ENCODE measurements at places on chromosomes 6 and 20.

DNA sequence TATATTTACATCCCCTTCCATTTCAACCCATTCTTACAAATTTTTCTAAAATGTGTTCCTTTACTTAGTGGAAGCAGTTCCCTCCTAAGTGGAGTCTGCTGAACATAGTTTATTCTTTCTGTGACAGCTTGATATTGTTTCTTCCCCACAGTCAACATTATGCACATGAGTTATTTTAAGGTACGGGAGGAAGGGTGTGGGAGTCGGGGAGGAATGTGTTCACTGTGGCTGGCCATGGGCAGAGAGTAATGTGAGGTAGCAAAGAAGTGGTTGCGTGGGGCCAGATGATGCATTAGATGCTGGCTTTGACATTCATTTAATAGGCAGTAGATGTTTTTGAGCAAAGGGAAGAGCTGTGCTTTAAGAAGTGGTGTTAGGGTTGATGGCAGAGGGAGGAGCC lies 98.5 kb downstream of the ARMC2 start:
- no peak for DNase-seq

- DNase-seq: no peak
Observed at GRCh38 chr6:130020073-130020906, 1.9 kb downstream of the L3MBTL3 start.

GRCh38 chr6:158789115-158789917 lies 29.9 kb downstream of the EZR start:
- no peak for DNase-seq

GRCh38 chr6:121770943-121771342 lies 335.5 kb downstream of the GJA1 start:
- no peak for DNase-seq

GRCh38 chr6:139287868-139288267 lies 3.9 kb downstream of the TXLNB start:
- no peak for DNase-seq

- DNase-seq: peak; percentile 78
Observed at GRCh38 chr6:34955442-34955841, 66.4 kb downstream of the ANKS1A start.

GRCh38 chr6:22468256-22468965 lies 101.0 kb upstream of the HDGFL1 start:
- no peak for DNase-seq

DNA sequence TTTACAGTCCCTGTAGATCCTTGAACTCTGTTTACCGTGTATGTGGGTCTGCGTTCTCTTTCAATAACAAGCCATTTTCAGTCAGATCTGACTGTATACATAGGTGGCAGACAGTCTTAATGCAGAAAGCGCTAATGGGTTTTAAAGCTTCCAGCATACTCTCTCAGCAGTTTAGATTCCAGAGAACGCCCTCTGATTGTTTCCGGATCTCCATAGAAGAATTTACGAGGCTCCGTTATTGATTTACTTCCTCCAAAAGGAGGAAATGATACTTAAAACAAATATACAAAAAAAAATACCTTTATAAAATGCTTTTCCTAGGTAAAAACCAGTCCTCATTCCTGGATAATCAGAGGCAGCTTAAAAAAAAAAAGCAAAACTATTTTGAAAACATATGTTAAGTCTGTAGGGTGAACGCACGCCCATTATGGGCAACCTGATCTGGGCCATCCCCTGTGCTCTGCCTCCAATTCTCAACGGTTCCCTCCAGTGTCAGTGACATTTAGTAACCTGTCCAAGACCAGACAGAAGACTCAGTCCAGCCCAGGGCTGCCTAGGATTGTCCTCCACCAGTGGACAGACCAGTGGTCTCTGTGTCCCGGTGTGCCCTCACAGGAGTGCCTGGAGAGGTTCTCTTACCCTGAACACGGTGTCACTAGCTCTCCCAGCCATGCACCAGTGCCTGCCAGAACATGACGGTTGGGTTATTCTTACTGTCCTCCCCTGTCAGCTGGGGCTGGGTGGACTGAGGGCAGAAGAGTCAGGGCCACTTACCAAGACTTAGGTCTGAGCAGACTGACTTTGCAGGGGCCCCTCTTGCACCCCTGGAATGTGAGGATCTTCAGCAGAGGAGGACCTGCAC lies 217.3 kb downstream of the ARID1B start:
- DNase-seq: no peak

DNA sequence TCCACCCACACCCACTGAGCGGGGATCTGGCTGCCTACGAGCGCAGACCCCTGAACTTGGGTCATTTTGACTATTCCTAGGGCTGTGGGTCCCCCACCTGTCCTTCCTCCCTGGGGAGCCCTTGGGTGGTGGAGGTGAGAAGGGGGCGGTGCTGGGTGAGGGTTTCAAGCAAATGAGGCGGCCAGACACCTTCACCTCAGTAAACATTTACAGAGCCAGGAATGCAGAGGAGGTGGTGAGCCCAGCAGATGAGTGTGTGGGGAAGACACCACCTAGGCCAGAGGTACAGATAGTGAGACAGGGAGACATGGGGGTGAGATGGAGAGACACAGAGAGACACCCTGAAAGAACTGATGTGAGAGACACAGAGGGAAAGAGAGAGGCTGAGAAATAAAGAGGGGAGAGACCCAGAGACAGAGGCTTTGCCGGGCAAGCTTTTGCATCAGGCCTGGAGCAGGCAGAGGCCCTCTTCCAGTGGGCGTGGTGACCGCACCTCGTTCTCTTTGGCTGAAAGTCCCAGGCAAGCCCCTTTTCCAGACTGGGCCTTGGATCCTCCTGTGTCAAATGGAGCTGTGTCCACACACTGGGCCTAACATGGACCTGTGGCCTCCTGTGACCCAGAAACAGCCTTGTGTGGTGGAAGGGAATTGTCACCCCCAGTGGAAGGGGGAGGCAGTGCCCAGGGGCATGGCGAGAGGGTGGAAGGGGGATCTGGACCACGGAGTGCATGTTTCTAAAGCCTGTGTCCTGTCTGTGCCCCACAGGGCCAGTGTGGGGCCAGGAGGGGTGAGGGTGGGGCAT lies 29.7 kb downstream of the CEBPB start:
- no peak for DNase-seq

DNA sequence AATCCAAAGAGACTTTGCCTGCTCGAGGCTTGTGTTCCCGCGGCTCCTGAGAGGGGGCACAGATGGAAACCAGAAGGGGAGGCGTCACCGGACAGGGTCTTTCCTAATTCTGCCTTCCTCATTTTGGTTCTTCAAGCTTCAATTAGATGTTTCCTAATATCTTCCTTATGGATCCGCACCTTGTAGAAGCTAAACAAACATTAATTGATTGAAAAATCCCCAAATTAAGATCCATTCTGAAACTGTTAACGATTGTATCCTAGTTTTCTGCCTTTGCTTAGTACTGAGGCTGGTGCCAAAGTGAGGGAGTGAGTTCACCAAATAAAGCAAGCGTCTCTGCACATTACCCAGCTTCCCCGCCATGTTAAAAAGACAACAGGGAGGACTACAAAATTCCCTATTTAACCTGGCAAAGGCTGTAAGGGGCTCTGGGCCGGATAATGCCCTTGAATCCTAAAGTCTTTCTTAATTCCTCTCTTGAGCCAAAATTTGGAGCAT lies 123.2 kb downstream of the GPX5 start:
- DNase-seq: no peak

- no peak for DNase-seq
Observed at GRCh38 chr6:34425132-34425497, 754 bp downstream of the RPS10 start.

GRCh38 chr20:62935204-62935967 lies 2.6 kb upstream of the GID8 start:
- DNase-seq: no peak

DNA sequence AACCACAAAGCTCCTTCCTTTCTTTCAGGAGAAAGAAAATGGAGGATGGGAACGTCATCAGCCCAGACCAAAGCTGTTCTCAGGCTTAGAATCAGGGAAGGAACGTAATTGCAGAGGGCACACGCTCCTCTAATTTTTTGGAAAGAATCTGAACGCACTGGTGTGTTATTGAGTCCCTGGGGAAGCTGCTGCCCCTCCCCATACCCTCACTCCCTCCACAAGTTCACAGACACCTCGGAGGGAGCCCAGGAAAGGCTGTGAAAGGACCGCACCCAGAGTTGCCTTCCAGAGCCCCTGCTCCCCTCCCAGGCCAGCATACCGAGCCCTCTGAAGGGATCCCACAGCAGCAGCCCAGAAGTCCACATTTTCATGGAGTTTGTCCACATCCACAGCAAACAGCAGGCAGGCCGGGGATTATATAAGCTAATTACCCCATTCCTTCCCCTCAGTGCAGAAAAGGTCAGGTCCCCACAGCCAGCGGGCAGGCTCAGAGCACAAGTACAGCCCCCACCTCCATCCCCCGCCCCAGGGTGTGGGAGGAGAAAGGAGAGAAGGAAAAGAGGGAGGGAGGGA lies 53.7 kb downstream of the ANKRD60 start:
- no peak for DNase-seq

- peak; percentile 40 for DNase-seq
Observed at GRCh38 chr20:36573798-36574365, 485 bp downstream of the TGIF2 start.

DNA sequence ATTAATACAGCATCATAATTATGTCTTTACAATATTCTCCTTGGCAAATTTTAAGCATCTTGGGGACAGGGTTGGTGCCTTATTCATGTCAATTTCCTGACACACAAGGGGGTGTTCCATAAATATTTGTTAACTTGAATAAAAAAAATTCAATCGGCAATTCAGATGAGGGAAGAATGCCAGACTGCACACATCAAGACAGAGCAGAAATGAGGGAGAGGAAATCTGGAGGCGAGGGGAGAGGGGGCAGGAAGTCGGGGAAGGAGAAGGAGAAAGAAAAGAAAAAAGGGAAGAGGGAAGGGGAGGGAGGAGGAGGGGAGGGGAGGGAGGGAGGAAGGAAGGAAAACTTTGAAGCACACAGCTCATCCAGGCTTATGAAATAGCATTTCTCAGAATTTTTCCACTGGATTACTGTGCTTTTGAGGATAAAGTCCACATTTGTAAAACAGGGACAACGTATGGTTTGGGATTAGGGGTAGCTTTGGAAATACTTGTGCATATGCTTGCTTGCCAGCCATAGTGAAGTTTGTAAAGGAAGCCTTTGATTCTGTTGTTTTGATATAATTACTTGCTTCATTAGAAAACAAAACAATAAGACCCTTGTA lies 362.1 kb downstream of the SAMD5 start:
- DNase-seq: peak; percentile 18

GRCh38 chr20:2164966-2165365 lies 63.3 kb downstream of the STK35 start:
- no peak for DNase-seq

DNA sequence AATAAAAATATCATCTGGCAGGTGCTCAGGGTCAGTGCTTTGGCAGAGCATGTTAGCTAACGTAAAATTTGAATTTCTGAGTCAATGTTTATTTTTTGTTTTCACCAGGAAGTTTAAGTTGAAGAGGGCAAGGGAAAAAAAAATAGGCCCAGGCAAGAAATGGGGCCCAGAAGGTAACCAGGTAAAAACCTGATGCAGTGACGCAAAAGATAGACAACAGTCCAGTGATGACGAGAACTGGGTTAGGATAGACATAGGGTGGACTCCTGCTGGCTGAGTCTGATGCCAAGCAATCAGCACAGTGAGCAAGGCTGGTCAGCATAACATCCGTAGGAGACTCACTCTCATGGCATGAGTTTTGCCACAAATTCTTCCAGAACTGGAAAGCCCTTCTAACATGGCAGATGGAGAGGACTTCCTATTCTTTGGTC lies 42.2 kb downstream of the ZHX3 start:
- DNase-seq: no peak

DNA sequence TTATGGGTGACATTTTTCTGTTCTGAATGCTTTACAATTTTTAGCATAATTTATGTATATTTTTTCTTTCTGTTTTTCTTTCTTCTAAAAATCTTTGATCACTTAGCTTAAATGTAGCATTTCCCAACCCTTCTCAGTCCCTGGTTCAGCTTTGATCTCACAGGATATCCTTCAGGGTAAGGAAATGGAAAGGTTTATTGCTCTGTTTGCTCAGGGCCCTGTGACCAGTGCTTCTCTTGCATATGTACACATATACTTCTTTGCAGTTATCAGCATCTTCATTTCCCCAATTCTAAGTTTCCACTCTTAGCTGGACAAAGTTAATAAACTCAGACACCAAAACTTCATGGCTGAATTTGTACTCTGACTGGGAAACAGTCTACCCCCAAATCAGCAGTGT lies 30.6 kb downstream of the TMEM74B start:
- no peak for DNase-seq

GRCh38 chr6:14401246-14401645 lies 283.7 kb downstream of the CD83 start:
- no peak for DNase-seq

DNA sequence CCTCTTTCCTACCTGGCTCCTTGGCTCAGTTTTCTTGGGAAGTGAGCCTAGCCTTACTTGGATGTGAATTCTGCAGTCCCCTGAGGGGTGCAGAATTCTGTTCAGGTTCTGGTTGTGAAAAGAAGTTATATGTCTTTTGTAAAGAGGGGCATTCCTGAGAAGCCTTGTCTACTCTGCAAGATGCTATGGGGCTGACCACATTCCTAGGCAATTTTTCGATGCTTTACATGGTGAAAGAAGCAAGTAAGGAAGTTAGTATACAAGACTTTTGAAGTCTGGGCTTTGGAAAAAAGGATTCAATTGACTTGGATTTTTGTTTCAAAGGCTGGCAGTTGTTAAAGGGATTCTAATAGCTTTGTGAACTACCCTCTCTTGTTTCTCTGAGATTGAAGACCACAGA lies 167.9 kb upstream of the STMND1 start:
- no peak for DNase-seq

- DNase-seq: no peak
Observed at GRCh38 chr6:69865126-69865525, 1.2 kb upstream of the COL19A1 start.

DNA sequence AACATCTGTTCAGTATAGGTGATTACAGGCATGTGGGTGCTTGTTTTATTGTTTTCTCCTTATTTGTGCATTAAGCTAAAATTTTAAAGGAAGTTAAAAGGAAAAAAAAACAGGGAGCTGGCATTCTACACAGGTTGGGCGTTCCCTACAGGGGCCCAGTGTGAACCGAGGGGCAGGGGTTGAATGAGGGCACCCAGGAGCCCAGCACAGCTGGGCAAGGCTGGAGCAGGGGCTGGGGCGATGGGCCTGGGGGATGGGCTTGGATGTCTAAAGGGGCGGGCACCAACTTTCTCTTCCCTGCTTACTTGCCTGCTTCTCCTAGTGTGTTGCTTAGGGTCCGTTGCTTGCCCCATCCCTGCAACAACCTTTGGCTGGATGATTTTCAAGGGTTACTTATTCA lies 230.2 kb upstream of the RNF24 start:
- no peak for DNase-seq

DNA sequence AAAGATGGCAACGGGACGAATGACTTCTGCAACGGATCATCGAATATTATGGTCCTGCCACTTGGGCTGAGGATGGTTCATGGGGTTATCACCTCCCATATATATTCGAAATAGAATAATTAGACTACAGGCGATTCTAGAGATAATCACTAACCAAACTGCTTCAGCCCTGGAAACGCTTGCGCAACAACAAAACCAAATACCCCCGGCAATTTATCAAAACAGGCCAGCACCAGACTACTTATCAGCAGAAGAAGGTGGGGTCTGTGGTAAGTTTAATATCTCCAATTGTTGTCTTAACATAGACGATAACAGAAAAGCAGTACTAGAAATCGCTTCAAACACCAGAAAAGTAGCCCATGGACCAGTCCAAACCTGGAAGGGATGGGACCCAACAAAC lies 31.0 kb upstream of the ULBP3 start:
- DNase-seq: no peak
